Activated naive CD8-positive, alpha-beta T cell treated with anti-CD3 and anti-CD28 coated beads for 36 hours (primary cell): ENCODE measurements at places on chromosomes 1 and 21. TPM values are rescaled to one million over a fixed set of nuclear protein-coding genes. Genes with fewer than 3 reads are reported as not detected.

GRCh38 chr1:63671514-63671913, 78.3 kb downstream of the PGM1 start:
- H3K27me3 ChIP-seq, result no peaks in the 10 kb centered on the region
- no peaks in the 10 kb centered on the region for H3K4me1 ChIP-seq
- DNase-seq, result no peak
- no peaks in the 10 kb centered on the region for H3K36me3 ChIP-seq
- no peak overlapping the region for H3K27ac ChIP-seq

- H3K27ac ChIP-seq, result no peak overlapping the region
- peak overlapping the region; percentile 69 for H3K4me3 ChIP-seq
- peaks cover 100% of the 10 kb centered on the region for H3K27me3 ChIP-seq
- H3K36me3 ChIP-seq, result no peaks in the 10 kb centered on the region
- DNase-seq, result no peak
These were observed 1.2 kb upstream of the LHX9 start for GRCh38 chr1:197915862-197916499.

GRCh38 chr1:236400061-236400603, 6.0 kb downstream of the EDARADD start:
- no peak overlapping the region for H3K4me3 ChIP-seq
- H3K36me3 ChIP-seq, result no peaks in the 10 kb centered on the region
- peaks cover 51% of the 10 kb centered on the region for H3K27me3 ChIP-seq

DNA sequence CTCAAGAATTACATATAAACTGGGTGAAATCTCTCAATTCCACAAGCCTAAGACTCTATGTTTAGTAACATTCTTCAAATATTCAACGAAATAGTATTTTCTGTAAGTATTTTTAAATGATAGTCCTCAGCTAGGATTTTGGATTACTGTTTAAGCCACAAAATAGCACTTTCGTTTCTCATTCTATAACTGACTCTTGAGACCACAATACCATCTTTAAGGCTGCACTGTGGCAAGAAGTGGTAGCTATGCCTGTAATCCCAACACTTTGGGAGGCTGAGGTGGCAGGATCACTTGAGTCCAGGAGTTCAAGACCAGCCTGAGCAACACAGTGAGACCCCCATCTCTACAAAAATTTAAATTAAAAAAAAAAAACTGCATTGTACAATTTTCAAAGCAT, 126.7 kb downstream of the CDC42BPA start:
- no peak overlapping the region for H3K27ac ChIP-seq
- peaks cover 3% of the 10 kb centered on the region for H3K4me1 ChIP-seq
- H3K27me3 ChIP-seq, result peaks cover 12% of the 10 kb centered on the region
- no peak for DNase-seq
- H3K4me3 ChIP-seq, result no peak overlapping the region

GRCh38 chr1:156079762-156080161, 2.5 kb downstream of the MEX3A start:
- H3K4me3 ChIP-seq, result no peak overlapping the region
- H3K4me1 ChIP-seq, result peaks cover 2% of the 10 kb centered on the region
- H3K36me3 ChIP-seq, result no peaks in the 10 kb centered on the region
- H3K27ac ChIP-seq, result no peak overlapping the region
- H3K27me3 ChIP-seq, result peaks cover 24% of the 10 kb centered on the region
- DNase-seq, result no peak

DNA sequence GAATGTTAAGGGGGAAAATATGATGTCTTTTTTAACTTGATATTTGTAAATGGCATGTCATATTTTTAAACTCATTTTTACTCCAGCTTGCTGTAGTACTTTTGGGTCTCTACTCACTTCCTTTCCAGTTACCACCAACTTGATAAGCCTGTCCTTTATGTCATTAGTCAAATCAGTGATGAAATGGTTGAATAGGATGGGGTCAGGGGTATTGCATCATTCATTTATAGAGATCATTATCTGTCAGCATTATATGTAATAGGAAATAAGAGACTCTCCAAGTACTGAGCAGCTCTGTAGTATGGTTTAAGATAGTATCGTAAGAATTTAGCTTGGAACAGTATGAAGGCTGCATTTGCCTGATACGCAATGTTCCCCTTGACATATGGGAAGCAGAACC, 227.3 kb downstream of the BRINP3 start:
- no peaks in the 10 kb centered on the region for H3K4me1 ChIP-seq
- H3K4me3 ChIP-seq, result no peak overlapping the region
- no peak for DNase-seq

The KRTAP13-3 gene
- total RNA-seq, result not detected

The S100A12 gene
- not detected for total RNA-seq
